ENCODE measurements at places on chromosomes 3 and 15.

- DNase-seq, result no peak
Measured at GRCh38 chr3:45176912-45177311, 30.7 kb upstream of the CDCP1 start.

GRCh38 chr3:146156666-146157314 lies 4.2 kb downstream of the PLOD2 start:
- no peak for DNase-seq

GRCh38 chr3:153146191-153147053 lies 15.6 kb upstream of the RAP2B start:
- no peak for DNase-seq

- no peak for DNase-seq
Measured at GRCh38 chr15:92069308-92070250, 216.1 kb downstream of the SLCO3A1 start.

GRCh38 chr3:65975032-65975431 lies 63.7 kb downstream of the MAGI1 start:
- DNase-seq, result no peak

DNA sequence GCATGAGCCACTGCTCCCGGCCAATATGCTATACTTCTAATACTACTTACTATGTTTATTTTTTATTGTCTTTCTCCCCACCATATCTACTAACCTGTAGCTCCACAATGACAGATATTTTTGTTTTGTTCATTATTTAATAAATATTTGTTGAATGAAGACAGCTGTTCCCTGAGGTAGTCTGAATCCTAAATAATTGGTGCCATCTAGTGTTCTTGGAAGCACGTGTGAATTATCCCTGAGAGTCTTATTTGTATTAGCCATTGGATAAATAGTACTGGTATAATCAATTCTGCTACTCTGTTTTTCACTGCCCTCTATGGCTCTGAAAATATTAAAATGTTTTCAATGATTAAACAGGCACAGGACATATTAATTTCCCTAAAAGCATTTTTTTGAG lies 5.6 kb upstream of the APPL1 start:
- DNase-seq, result no peak

DNA sequence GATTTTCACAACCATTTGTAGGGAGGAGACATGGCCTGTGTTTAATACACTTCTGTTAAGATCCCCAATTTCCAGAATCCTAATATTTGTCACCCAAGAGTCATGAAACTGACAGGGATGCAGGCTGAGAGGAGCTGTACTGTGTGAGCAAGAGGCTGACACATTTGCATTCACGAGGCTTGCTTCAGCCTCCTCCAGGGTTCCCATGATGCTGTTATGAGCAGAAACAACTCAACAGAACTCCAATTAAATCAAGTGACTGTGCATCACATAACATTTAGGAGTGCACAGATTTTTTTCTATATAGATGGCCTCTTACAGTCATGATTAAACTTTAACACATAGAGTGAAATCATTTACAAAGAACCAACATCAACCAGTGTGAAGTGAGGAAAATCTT lies 292.3 kb upstream of the STT3B start:
- no peak for DNase-seq

DNA sequence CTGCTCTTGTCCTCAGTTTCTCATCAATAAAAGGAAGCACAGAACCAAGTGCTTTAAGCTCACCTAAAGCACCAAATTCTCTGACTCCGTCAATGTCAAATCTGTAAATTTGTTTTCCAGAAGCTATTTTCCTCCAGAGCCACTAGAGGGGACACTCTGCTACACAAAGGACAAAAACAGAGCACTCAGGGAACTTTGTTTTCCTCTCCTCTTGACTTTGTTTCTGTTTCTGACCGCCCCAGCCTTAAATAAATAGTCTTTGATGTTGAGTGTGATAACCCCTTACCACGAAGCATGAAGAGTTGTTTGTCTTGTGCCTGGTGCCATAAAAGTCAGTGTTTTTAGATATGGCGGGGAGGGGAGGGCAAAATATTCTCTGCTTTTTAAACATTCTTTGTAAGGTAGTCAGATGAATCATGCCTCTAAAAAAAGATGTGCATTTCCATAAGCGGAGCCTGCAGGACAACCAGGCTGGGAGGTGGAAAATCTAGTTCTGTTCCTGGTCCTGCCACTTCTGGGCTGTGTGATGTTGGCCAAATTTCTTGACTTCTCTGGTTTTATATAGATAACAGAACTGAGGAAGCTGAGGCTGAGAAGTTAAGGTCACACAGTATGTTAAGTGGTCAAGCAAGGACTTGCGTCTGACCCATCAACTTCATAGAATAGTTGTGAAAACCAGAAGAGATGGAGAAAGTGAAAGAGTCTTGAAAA lies 7.3 kb upstream of the ZBTB38 start:
- DNase-seq, result no peak
